ENCODE measurements at places on chromosomes 16 and 17. TPM values are rescaled to one million over a fixed set of nuclear protein-coding genes. Genes with fewer than 3 reads are reported as not detected.

The CDH11 gene
- polyA plus RNA-seq = 3.0 TPM

The RMI2 gene
- polyA plus RNA-seq = 1.3 TPM

The TNK1 gene
- polyA plus RNA-seq = 0.13 TPM

The AOC3 gene
- polyA plus RNA-seq = 63.9 TPM

The MYH3 gene
- 0.62 TPM for polyA plus RNA-seq

The KLHL11 gene
- polyA plus RNA-seq = 3.2 TPM

DNA sequence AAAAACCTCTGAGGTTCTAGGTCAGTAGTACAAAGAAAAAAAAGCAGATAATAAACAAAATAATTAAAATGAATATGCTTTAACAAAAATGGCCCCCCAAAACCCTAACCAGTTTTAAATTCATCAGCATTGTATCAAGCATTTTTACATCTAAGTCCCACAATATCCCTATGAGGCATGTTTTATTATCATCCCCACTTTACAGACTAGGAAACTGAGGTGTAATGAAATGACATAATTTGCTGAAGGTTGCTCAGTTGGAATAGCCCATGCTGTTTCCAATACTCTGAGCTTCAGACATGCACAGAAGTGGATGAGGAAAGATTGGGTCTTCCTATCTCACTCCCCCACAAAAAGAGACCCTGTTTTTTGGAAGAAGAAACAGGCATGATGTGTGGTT lies 88.3 kb downstream of the SNX11 start:
- DNase-seq = no peak

GRCh38 chr16:66147291-66147690 lies 219.2 kb upstream of the CDH5 start:
- DNase-seq = no peak

DNA sequence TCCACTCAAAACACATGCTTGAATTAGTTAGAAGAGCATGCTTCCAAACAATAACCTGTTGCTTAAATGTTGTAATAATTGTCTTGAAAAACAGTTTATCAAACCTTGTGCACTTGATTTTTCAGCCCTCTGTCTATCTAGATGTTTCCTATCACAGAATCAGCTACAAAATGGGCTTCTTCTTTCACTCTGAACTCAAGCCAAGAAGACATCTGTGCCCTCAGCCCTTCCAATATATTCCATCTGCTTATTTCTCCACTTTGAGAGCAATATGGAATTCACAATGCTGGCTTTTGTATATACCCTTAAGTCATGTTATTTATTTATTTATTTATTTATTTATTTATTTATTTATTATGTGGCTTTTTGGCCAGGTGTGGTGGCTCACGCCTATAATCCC lies 234.2 kb downstream of the TOX3 start:
- no peak for DNase-seq

- no peak for DNase-seq
These were observed 4.0 kb downstream of the ZNF598 start for GRCh38 chr16:2005646-2006045.

DNA sequence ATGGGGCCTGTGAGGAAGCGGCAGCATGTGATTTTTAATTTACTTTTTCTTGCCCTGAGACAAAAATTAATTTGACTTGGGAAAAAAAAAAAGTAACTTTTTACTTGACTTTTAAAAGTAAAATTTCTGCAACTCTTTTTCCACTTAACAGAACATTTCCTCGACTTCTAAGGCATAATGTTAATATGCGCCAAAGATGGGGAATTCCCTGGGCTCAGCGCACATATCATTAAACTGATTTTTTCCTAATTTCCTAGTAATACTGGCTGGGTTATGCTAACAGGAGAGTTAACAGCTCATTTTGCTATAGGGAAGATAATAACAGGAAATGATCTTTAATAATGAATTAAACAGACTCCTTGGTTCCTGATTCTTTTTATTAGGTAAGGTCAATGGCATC lies 120.6 kb upstream of the CDH5 start:
- no peak for DNase-seq

DNA sequence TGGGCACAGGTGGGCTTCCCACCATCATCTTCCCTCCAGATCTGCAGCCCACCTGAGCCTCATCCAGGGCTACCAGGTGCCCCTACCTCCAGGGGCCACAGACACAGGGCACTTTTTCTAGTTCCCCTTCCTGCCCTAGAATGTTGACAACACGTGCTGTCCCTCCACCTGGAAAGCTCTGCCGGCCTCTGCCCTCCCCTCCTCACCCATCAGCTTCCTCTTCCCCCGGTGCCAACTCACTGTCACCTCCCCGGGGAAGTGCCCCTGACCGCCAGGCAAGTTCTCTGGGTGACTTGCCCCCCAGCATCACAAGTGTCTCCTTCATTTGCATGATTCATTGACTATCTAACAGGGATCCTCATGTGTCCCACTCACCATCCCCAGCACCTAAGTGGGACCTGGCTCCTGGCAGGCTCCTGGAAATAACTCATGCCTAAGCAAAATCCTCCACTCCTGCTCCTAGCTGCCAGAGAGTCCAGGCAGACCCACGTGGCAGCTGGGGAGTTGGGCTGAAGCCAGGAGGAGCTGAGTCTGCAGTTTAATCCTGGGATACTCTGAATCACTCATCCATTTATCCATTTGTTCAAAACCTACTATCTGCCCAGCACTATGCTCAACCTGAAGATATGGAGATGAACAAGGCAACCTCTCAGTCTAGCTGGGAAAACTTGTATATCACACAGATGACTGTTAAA lies 304.4 kb downstream of the FOXL1 start:
- DNase-seq = peak; percentile 50

GRCh38 chr17:76442341-76443338 lies 10.3 kb downstream of the UBE2O start:
- DNase-seq = no peak

DNA sequence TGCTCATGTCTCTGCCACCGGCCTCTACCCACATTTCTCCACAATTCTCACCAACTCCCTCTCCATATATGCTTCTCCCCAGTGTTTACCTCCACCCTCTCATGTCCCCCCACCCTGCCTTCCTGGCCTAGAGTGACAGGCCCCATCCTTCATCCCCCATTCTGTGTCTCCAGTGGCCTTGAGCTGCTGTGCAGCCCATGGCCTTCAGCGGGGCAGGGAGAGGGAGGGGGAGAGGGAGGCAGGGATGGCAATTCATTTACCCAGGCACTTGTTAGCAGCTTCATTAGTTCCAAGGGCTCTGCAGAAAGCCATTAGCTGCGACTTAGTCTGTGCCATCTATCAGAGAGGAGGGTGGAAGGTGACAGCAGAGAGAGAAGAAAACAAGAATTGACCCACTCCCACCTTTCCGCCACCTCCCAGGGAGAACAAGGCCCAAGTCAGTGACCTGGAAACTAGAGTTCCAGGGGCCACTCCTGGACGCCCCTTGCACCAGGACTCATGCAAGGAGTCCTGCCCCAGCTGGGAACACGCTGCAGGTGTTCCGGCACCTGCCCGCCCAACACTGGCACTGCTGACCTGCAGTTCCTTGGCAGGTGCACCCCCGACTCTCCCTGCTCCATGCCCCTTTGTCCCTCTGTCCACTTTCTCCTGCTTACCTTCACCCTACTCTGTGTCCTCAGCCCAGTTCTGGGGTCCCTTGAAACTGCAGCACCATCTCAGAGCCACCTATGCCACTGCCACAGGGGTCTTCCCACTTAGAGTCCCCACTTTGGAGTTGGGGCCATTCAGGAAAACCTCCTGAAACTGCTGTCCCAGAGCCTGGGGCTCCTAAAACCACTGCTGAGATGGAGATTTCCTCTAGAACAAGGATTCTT lies 23.5 kb upstream of the PYY start:
- DNase-seq = no peak

- DNase-seq = peak; percentile 84
These were observed 47.2 kb downstream of the PDPK1 start for GRCh38 chr16:2584729-2585650.

- no peak for DNase-seq
These were observed 56.5 kb downstream of the CYTH1 start for GRCh38 chr17:78725448-78726021.

- no peak for DNase-seq
These were observed at the start of gene CD19 for GRCh38 chr16:28931801-28932225. Gene CD19 (plus strand): TSS chr16:28931971. CDS start chr16:28932001, 30 bp downstream.

DNA sequence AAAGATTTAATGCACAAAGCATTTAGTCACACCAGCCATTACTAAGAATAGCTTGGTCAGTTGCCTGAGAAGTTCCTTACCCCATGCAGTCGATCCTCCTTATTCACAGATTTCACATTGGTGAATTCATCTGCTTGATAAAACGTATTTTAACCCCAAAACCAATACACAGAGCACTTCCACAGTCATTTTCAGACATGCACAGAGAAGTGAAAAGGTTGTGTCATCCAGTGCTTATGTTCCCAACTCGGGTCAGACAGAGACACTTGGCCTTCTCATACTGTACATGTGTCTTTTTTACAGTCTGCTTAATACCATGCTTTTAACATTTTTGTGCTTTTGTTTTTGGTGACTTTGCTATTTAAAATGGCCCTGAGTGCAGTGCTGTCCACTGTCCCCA lies 219.7 kb downstream of the SPECC1 start:
- no peak for DNase-seq

GRCh38 chr17:31678431-31678830 lies 180.6 kb downstream of the COPRS start:
- DNase-seq = peak; percentile 64

GRCh38 chr16:79662669-79663313 lies 62.3 kb upstream of the MAF start:
- DNase-seq = no peak

- DNase-seq = no peak
These were observed 22.3 kb downstream of the TMC6 start for GRCh38 chr17:78106211-78106610.

DNA sequence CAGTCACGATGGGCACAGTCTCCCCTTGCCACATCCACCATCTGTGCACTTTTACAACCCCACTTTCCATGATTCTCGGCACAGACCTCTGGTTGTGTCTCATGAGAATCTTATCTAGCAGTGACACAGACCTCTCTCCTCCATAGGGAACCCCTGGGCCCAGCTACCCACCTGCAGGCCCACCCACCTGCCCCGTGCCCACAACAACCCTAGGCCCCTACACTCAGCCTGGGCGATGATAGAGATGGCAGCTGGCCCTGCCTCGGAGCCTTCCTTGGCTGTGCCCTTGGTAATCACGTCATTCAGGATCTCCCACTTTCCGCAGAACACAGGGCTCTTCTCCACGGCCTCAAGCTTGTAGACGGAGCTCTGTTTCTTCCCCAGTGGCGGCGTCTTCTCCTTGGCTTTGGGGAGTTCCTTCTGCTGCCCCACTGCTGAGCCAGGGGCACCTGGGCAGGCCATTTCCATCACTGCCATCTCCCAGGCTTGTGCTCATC lies 26.5 kb downstream of the MAP3K14 start:
- DNase-seq = no peak

DNA sequence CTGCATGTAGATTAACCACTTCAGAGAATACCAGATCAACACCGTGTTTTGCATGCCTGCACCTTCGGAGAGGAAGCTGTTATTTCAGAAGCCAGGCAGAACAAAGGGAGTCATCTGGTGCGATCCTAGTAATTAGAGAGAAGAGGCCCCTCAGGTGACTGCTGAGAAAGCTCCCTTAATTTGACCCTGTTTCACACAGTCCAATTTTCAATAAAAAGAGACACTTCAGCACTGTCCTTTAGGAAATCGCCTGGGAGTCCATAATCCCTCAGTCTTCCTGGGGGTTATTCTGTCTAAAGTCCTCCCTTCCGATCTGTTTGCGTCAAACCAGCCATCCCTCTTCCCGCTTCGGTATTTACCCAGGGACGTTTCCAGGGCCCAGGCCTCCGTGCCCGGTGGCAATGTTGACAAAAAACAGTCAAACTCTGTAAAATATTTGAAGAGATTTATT lies 23.4 kb upstream of the TNRC6C start:
- DNase-seq = no peak

GRCh38 chr16:51682905-51683304 lies 531.8 kb upstream of the SALL1 start:
- no peak for DNase-seq

DNA sequence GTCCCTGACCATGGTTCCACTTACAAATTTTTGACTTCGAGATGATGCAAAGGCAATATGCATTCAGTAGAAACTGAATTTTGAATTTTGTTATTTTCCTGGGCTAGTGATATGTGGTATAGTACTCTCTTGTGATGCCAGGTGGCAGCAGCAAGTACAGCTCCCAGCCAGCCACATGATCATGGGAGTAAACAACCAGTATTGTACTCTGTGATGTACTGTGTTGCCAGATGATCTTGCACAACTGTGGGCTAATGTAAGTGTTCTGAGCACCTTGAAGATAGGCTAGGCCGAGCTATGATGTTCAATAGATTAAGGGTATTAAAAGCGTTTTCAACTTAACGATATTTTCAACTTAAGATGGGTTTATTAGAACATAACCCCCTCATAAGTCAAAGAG lies 250.8 kb downstream of the STX8 start:
- no peak for DNase-seq

DNA sequence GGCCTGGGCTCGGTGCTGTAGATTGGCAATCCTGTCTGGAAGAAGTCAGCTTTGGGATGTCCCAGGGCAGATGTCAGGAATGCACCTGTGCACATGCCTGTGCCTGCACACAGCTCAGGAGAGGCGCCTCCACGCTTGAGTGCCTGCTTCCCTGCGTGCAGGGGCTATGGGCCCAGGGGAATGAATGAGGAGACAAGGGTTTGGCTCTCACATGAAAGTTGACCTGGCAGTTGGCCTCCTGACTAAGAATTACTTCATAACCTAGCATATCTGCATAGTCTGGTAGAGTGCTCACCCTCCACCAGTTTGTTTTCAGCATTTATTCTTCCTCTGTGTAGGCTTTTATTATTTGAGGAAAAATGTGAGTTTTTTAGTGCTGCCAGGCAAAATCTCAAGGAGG lies 50.0 kb downstream of the PLD6 start:
- DNase-seq = no peak

GRCh38 chr16:72050769-72051464 lies 3.4 kb upstream of the HP start:
- DNase-seq = no peak

Measured in adrenal gland (tissue), 19 donors.